Left ventricle myocardium inferior (tissue), 1 donor: ENCODE measurements at places on chromosomes 5 and 9.

DNA sequence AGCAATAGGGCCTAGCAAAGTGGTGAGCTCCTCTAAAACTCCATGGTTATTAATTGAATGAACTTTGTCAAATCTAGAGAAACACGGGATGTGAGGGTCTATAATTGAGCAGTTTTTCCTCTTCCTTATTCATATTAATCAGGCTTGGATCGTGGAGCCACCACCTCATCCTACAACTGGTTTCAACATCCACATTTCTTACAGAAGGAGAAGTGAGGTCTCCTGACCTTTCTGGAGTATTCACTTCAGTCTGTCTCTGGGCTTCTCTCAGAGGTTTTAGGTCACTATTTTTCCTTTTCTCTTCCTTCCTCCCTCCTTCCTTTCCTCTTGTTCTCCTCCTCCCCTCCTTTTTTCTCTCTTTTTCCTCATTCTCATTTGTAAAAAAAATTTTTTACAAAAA lies 177.3 kb upstream of the ACTBL2 start:
- H3K4me3 ChIP-seq, result no peak overlapping the region
- H3K4me1 ChIP-seq, result peaks cover 20% of the 10 kb centered on the region
- H3K27me3 ChIP-seq, result no peaks in the 10 kb centered on the region

- H3K4me1 ChIP-seq, result peaks cover 41% of the 10 kb centered on the region
- H3K36me3 ChIP-seq, result no peaks in the 10 kb centered on the region
- no peaks in the 10 kb centered on the region for H3K27me3 ChIP-seq
- H3K4me3 ChIP-seq, result no peak overlapping the region
Measured at GRCh38 chr5:134437847-134438581, 26.3 kb upstream of the CDKN2AIPNL start.

GRCh38 chr5:137501226-137501625 lies 2.1 kb upstream of the SPOCK1 start:
- H3K27ac ChIP-seq, result no peak overlapping the region
- no peaks in the 10 kb centered on the region for H3K36me3 ChIP-seq
- no peak for DNase-seq
- H3K4me3 ChIP-seq, result no peak overlapping the region

- peak overlapping the region; percentile 70 for H3K27ac ChIP-seq
- peaks cover 36% of the 10 kb centered on the region for H3K4me1 ChIP-seq
- peaks cover 12% of the 10 kb centered on the region for H3K36me3 ChIP-seq
- no peak for DNase-seq
- no peak overlapping the region for H3K4me3 ChIP-seq
- no peaks in the 10 kb centered on the region for H3K27me3 ChIP-seq
Measured at GRCh38 chr5:137630972-137631370, 104.9 kb downstream of the KLHL3 start.

DNA sequence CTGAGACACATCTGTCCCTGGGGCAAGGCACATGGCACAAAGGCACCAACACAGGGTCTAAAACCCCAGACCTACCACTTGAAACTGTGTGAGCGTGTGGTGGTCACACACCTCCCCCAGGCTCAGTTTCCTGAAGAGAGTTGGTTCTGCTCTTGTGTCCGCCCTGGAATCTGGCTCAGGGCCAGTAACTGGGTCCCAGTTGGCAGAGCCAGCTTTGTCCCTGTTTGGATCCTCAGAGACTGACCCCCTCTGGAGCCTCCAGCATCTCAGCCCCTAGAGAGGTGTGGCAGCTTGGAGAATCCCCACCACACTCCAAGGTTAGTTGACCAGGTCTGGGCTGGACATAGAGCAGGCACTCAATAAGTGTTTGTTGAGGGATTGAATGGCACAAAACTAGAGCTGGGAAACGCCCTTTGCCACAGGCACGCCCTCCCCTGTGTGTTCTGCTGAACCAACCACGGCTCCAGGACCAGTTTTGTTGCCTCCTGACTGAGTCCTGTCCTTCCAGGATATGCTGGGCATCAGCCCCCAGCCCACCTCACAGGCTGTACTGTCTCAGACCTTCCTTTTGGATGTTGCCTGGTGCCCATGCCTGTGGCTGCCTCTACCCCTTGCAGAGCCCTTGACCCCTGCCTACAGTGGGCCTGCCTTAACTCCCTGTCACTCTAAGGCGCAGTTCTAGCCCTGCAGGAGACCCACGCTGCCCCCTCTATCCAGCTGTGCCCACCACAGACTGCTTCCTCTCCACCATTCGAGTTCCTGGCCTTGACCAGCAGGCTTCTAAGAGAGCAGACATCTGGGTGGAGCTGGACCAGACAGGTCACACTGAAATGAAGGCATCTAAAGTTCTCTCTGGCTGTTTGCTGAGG lies 3.8 kb upstream of the PDLIM4 start:
- peak overlapping the region; percentile 68 for H3K27ac ChIP-seq
- H3K4me1 ChIP-seq, result peaks cover 33% of the 10 kb centered on the region
- H3K4me3 ChIP-seq, result no peak overlapping the region
- H3K36me3 ChIP-seq, result no peaks in the 10 kb centered on the region
- H3K27me3 ChIP-seq, result no peaks in the 10 kb centered on the region

GRCh38 chr9:131668439-131669268 lies 71.2 kb downstream of the RAPGEF1 start:
- H3K36me3 ChIP-seq, result no peaks in the 10 kb centered on the region
- no peaks in the 10 kb centered on the region for H3K27me3 ChIP-seq
- H3K4me3 ChIP-seq, result peak overlapping the region; percentile 0
- DNase-seq, result no peak

DNA sequence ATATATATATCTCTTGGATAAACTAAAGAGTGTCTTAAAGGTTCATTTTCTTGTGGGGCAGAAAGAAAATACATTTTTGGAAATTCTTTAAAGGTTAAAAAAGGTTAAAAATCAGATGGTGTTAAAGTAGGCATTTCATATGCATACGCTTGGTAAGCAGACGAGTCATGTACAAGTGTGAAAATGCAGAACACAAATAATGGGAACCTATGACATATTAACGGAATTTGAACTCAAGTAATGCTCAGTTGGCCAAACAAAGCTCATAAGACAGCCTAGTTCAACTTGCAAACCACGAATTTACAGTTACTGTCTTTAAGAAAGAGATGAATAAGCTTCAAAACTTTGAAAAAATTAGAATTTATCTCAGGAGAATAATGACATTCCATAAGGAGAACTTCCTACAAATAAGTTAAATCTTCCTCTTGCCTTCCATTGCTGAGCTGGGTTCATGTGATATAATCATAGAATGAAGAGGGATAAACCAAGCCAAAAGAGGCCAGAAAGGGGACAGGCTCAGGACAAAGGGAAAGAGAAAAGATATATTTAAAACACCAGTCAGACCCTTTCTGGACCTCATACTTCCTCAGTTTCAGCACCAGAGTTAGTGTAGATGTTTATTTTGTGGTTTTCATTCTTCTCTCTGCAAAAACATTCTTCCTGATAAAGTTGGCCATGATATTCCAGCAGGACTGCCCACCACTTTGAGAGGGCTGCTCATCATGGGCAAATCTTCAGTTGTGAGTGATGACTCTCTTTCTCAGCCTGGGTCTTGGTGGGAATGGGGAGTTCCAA lies 256.7 kb upstream of the CD180 start:
- H3K27ac ChIP-seq, result no peak overlapping the region
- no peak for DNase-seq
- no peaks in the 10 kb centered on the region for H3K4me1 ChIP-seq
- no peaks in the 10 kb centered on the region for H3K36me3 ChIP-seq

GRCh38 chr5:169166078-169166477 lies 134.9 kb downstream of the SLIT3 start:
- no peak for DNase-seq
- no peak overlapping the region for H3K27ac ChIP-seq
- H3K4me3 ChIP-seq, result no peak overlapping the region

- peaks cover 38% of the 10 kb centered on the region for H3K4me1 ChIP-seq
- H3K36me3 ChIP-seq, result peaks cover 51% of the 10 kb centered on the region
- H3K4me3 ChIP-seq, result no peak overlapping the region
- DNase-seq, result no peak
- no peaks in the 10 kb centered on the region for H3K27me3 ChIP-seq
Measured at GRCh38 chr5:176944268-176944667, 45.1 kb upstream of the HK3 start.

DNA sequence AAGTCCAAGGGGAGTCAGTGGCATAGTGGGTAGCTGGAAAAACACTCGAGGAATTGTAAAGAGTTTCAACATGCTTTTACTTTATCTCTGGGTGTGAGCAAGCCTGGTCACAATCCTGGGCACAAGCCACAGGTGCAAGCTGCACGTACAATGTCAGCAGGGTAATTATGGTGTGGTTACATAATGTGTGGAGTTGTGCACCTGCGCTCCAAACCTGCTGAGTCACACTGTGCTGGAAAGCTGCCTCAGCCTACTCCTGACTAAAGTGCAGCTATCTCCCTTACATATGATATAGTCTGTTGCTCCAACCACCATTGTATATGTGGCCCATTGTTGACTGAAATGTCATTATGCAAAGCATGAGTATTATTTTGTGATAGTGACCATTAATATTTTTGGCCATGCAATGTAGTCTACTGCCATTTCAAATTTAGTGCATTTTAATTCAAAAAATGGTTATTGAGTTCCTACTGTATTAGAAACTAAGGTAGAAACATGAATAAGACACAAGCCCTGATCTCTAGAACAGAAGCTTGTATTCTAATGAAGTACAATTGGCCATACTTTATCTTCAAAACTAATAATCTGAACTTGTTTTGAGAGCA lies 160.9 kb upstream of the SLC30A5 start:
- H3K27me3 ChIP-seq, result no peaks in the 10 kb centered on the region
- H3K36me3 ChIP-seq, result no peaks in the 10 kb centered on the region
- no peak overlapping the region for H3K27ac ChIP-seq
- no peak overlapping the region for H3K4me3 ChIP-seq

- H3K4me1 ChIP-seq, result no peaks in the 10 kb centered on the region
- no peaks in the 10 kb centered on the region for H3K36me3 ChIP-seq
- DNase-seq, result no peak
- no peak overlapping the region for H3K27ac ChIP-seq
- no peaks in the 10 kb centered on the region for H3K27me3 ChIP-seq
Measured at GRCh38 chr9:103942651-103943050, 151.5 kb upstream of the SMC2 start.

DNA sequence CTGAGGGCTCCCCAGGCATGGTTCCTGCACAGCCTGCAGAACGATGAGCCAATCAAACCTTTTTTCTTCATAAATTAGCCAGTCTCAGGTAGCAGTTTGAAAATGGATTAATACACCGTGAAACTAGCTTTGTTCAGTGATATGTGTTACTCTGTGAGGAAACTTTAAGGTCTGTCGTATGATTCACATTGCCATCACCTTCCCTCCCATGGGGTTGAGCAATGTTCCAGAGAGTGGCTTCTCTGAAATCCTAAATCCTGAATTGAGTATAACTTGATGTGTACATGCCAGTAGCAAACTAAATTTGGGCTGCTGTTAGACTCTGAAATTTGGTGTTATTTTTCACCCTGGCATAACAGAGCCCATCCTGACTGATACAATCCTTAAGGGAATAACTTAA lies 866.4 kb upstream of the C9orf72 start:
- H3K27me3 ChIP-seq, result no peaks in the 10 kb centered on the region
- no peak overlapping the region for H3K27ac ChIP-seq
- H3K36me3 ChIP-seq, result no peaks in the 10 kb centered on the region
- DNase-seq, result no peak

DNA sequence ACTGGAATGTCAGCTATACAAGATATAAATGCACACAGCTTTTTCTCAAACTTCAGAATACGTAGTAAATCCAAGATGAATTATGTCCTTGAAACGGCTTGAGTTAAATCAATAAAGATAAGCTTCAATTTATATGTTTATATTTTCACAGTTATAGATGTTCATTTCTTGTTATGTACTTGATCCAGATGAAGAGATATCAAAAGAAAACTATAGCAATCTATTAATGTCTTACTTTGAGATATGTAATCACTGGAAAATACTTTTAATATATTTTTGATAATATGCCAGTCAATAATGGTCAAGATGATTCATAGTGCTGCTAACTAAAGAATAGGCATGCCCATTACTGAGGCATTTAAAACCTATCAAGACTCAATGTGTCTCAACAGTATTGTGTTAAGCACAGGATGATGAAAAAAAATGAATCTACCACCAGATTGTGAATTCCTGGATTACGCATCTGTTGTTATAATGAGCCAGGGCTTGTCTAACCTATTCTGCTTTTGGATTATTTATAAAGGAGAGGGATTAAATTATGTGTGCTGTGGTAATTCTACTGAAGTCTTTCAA lies 372.6 kb upstream of the PRR16 start:
- DNase-seq, result no peak
- peaks cover 29% of the 10 kb centered on the region for H3K4me1 ChIP-seq
- no peaks in the 10 kb centered on the region for H3K27me3 ChIP-seq
- H3K27ac ChIP-seq, result no peak overlapping the region
- no peaks in the 10 kb centered on the region for H3K36me3 ChIP-seq
- no peak overlapping the region for H3K4me3 ChIP-seq

DNA sequence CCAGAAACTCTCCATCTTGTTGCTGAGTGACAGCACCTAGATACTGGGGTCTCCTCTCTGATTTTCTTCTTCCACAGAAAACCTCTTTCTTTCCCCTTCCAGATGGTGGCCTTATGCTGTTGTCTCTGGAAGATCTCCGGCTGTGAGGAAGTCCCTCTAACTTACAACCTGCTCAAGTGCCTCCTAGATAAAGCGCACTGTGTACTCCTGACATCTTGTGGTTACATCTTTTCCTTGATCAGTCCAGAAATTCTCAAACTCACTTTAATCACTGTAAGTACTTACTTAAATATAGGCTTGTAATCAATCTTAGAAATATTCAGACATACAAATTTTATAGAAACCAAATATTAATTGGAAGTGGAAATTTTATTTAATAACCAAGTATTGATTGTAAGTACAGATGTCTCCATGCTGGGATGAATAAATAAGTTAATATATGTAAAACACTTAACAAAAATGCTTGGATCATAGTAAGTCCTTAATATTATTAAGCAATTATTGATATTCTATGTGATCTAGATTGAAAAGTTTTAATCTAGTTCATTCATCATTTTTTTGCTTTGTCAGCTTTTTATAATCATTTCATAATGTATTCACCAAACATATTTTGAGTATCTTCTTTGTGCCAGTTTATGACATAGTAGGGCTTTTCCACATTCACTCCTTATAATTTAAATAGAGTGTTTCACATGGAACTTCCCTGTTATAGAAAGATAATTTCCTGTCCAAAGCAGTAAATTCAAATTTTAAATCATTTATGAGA lies 1381.4 kb upstream of the CDH6 start:
- no peaks in the 10 kb centered on the region for H3K36me3 ChIP-seq
- DNase-seq, result no peak
- H3K4me3 ChIP-seq, result no peak overlapping the region
- H3K27me3 ChIP-seq, result no peaks in the 10 kb centered on the region

DNA sequence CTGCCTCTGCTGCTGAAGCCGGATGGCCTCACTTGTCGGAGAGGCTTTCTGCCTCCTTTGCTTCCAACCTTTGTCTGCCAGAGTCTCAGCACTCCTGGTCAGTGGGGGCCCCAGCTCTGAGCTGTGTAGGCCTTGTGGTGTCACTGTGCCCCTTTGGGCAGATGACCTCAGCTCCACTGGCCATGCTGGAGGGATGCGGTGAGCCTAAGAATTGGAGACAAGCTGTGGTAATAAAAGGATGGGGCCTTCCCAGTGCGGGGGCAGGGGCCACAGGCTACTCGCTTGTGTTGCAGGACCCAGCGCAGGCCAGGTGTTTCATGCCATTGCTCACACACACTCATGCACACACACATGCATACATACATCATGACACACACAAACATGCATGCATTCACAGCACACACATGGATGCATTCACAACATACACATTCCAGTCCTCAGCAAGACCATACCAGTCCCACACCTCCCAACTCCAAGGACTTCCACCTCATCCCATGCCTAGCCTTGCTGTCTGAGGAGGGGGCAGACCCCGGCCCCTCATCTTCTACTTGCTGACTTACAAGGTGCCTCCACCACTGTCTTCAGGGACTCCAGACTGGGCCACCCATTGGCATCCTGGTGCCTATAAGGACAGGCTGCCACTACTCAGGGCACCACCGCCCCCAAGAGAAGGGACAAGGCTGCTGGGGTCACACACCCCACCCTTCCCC lies 237.7 kb downstream of the SYK start:
- peaks cover 8% of the 10 kb centered on the region for H3K27me3 ChIP-seq
- H3K27ac ChIP-seq, result no peak overlapping the region
- H3K4me3 ChIP-seq, result no peak overlapping the region
- no peak for DNase-seq
- no peaks in the 10 kb centered on the region for H3K36me3 ChIP-seq
